Esophagus squamous epithelium (tissue), 5 donors: ENCODE measurements at places on chromosomes 12 and 14.

DNA sequence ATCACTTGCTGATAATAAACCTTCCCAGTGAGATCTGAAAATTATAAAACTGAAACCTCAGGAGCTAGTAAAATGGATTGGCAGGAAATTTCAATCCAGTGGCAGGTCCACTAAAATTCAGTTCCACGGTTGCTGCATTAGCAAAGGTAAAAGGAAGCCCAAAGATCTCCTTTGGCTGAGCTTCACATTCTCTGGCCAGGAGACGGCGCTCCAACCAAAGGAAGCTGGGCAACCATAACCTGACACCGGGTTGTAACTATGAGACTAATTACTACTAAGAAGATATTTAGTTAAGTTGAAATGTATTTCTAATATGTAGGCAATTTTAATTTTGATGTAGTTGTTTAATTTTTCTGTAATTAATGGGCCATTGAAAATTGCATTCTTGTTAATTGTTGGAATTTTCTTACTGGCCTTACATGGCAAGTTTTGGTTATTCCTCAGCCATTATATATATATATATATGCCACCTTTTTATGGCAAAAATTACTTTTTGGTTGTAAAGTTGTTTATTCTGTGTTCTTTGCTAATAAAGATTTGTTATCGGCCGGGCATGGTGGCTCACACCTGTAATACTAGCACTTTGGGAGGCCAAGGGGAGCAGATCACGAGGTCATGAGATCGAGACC is 17.0 kb downstream of the OR8S1 start:
- no peak for DNase-seq

- no peak for DNase-seq
Observed at GRCh38 chr14:55146425-55146824, 17.4 kb downstream of the LGALS3 start.

- DNase-seq = no peak
Observed at GRCh38 chr12:58841058-58841798, 79.1 kb downstream of the LRIG3 start.

GRCh38 chr14:26820572-26820971 is 222.7 kb upstream of the NOVA1 start:
- DNase-seq = no peak

DNA sequence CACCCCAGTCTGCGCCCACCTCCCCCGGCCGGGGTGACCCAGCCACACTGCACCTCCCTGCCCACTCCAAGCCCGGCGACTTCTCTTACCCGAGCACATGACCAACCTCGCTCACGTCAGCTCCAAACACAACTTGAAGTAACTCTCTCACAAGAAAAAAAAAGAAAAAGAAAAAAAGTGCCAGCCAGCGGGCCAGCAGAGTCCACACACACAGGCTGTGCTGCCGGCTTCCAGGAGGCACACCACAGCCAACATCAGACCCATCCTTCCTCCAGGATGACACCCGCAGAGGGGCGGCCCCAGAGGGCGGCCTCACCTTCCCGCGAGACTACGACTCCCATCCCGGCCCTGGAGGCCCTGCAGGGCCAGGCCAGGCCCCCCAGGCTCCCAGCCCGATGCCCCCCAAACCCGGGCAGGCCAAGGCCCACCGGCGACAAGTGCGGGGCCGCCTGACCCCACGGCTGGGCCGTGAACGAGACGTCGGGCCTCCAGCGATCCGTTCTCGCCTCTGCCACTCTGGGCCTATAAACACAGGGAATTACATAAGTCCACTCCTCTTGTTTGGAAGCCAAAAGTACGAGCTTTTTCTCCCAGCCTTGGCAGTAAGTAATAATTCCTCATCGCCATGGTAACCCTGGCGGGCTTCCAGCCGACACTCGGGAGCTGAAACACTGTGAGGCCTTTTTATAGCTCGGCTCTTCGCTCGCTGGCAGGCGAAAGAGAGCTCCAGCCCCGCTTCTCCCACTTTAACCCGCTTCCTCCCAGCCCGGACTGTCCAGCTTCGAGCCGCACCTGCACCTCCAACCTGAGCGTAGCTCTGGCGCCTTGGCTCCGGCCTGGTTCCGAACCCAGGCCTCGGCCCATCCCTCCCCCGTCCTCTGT is 49.1 kb downstream of the NCOR2 start:
- DNase-seq = peak; percentile 40

DNA sequence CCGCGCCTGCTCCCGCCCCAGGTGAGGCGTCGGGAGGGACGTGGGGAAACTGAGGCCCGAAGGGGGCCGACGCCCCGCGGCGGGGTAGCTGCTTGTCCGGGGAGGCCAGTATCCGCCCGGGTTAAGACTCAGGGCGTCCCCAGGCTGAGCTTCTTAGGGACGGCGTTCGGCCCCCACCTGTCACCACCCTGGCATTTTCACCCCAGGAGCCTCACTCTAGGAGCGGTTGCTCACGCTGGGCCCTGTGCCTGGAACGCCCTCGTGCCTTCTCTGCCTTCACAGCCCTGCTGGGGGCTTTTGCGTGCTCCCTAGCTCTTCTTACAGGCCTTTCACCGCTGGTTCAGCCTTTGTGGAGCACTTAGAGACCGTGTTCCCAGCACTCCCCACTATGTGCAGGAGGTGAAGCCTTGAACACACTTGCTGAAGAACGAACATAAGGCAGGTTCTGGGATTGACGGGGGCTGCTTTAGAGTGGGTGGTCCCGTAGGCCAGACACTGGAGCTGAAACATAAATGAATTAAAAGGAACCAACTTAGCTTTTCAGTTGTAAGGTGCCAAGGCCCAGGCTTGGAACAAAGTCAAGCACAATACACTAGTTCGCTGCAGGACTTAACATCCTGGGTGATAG is 601 bp downstream of the ZNF839 start:
- no peak for DNase-seq

DNA sequence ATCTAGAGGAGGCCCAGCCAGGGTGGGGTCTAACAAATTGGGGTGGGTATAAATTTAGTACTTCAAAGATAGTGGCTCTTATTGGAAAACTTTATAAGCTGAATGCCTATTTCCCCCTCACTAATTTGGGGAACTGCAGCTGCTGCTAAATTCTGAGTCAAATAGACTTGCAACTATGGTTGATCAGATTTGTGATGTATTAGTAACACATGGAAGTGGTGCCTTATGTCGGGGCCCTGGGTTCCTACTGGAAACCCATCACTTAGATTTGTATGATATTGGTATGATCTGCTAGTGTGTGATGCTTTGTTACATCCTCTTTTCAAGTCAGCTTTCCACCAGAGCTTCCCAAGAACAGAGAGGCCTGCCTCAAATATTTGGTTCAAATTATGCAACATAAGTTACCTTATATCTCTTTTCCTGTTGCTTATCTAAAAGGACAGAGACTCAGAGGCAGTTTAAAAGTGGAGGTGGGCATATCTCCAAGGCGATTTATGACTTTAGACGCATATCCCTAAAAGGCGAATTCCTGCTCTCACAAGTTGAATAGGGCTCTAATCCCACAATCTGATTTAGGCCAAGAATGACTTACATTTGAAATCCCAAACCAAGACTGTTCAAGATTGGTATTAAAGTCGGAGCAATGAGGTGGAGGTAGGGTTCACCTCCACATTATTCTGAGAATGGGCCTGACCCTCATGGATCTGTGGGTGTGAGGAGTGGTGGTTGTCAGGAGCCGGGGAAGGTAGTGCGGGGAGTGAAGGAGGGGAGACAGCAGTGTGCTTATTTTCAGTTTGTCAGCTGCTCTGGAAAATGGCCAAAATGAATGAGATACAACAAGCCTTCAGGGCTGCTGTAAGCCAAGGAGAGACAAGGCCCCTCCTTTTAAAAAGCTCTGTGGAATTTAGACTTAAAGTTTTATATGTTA is 425.8 kb downstream of the RAD51B start:
- DNase-seq = no peak

DNA sequence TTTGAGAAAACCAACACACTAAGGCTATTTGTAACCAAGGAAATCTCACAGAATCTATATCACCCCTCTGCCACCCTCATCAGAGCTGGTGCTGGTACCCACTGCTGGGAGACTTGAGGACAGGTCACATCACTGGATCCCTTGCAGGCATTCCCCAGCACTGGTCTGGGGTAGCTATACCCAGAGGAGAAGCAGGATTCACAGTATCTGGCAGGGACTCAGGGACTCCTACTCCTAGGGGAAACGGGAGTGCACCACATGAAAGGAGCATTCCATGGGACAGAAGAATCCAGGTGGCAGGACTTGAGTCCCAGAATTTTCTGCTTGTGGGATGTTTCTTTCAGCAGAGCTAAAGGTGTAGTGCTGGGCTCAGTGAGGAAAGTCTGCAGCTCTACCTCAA is 223.2 kb downstream of the ADGRD1 start:
- DNase-seq = no peak

- DNase-seq = no peak
Observed at GRCh38 chr14:61565836-61566536, 129.3 kb upstream of the HIF1A start.

DNA sequence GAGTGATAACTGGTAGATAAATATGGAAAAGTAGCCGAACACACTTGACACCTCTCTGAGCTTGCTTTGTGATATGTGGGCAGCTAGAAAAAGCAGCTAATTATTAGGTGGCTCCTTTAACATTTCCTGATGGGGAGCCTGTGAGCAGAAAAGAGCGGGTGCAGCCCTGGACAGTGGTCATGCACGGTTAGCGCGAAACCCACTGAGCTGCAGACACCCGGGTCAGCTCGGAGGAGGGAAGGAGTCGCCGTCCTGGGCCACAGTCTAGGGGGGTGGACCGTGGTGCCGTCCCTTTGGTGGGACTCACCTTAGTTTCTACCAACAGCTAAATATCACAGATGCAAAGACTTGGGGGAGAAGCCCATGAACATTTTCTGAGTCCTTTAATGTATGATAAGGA is 6.6 kb downstream of the COA8 start:
- DNase-seq = no peak

GRCh38 chr12:91056488-91056887 is 1.3 kb downstream of the KERA start:
- DNase-seq = no peak

DNA sequence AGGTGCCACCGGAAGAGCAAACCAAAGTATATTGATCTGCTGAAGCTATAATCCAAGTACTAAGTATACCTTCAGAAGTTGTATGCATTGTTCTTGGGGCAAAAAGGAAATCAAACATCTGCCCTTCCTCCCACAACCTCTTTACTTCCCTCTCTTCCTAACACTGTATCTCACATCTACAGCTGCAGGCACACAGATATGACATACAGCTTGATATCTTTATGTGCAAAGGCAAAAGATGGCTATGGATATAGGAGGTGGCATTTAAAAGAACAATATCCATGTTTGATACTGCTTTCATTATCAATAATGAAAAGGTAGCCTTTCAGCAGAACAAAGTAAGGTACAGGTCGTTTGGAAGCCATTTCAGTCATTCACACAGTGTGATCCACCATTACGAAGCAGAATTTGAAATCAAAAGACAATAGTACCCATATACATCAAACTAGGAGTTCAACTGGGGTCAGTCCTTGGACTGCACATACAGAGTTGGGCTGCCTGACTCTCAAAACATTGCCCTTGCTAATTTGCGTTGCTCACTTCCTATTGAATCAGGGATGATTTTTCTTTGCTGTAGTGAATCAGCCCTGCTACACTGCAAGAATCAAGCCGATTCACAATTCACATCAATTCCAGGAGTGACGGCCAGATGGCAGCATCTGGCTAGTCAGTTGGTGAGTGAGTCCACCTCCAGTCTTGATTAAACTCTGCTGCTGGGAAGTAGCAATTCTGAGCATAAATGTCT is 8.9 kb downstream of the ANG start:
- DNase-seq = no peak

DNA sequence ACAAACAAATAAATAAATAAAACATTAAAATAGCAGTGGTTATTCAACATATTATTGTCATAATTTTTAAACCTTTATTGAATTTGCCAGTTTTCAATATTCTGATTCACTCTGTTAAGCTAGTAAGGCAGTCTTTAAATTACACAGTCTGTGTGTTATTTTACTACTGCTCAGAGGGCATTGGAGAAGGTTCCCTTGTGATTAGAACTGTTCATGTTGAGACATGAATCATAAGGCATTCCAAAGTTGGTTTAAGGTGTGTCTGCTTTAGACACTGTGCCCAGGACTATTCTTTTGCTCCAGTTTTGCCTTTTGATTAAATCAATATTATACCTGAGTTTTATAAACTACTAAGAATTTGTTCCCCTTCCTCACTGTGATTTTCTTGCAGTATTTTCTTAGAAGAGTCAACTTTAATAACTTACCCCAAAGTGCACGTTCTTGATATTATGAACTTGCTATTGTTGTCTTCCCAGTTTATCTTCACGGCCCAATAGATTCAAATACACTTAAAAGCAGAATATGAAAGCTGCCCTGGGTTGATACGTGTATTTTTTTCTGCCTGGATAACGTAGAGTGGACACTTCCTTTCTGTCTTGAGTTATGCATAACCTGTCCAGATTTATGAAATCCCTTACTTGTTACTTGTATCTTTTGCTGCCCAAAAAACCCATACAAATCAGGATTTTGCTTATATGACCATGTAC is 105.3 kb upstream of the BCAT1 start:
- no peak for DNase-seq

- no peak for DNase-seq
Observed at GRCh38 chr14:76461886-76462285, 85.9 kb downstream of the ESRRB start.
